ENCODE measurements at places on chromosomes 7 and 10.

DNA sequence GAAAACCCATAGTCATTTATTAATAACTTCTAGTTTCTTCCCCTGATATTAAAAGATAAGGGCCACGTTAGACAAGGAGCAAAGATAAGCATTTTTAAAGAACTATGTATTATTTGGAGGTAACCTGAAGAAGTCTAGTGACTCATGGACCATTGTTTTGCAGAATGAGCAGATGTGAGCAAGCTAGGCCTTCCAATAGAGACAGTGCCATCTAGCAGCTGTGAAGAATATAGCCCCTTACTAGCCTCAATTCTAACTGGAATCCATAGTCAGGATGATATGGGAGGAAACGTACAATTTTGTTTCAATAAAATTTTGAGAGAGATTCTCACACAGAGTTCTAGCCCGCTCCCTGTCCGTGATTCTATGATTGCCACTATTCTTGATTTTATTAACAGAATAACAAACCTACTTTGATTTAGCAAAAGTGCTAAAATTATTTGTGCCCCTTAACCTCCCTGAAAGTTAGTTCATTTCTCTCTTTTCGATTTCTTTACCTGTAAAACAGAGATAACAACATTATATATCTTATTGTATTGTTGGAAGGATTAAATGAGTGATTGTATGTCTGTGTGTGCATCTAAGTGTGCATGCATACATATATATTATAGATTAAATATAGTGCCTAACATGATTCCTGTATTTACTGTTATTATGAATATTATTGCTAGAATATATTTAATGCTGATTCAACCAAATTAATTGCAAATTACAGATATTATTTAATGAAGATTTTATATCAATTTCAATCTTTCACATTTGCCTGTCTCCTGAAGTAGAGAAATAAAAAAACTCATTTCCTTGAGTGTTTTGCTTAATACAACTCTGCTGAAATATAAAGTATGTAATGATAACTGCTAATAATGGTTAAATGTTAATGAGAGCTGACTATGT, 22.7 kb downstream of the FAM237B start:
- peak; percentile 2 for DNase-seq

DNA sequence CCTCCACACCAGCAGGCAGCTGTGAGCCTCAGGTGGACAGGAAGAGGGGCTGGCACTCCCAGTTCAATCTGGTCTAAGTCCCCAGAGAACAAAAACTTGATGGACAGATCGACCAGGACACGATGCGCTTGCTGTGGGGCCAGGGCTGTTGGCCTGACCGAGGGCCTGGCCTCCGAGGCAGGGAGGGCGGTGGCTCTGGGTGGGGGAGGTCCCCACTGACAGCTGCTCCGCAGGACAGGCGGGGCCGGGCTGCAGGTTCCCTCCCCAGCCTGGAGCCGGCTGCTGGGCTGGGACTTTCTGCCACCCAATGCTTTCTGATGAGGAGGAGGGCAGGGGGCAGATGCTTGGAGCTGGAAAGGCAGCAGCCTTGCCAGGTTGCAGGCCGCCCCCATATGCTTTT, 37.4 kb upstream of the ADGRA1 start:
- DNase-seq = no peak

DNA sequence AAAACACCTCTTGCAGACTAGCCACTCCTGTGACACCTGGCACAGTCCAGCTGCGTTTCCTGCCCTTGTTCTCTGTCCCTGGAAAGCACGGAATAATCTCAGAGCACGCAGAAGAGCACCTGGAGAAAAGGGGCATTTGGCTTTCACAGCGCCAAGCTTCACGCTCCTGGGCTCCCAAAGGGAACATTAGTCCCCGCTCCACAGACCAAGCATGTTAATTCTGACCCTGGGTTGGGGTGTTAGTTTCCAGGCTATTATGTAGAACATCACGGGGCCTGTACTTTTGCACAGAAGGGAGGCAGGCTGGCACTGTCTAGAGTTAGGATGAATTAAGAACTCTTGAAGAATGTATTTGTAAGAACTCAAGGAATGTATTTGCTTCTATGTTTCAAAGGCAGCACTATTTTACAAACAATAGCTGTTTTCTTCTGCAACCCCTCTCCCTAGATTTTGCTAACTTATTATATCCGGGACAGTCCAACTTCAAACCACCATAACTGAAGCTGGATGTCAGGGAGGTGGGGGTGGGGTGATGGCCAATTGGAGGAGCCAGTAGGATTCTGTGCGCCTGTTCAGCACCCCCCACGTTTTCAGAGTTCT, 62.2 kb upstream of the TRIM8 start:
- no peak for DNase-seq

- no peak for DNase-seq
Measured at GRCh38 chr10:116079355-116079754, 193.7 kb downstream of the GFRA1 start.

DNA sequence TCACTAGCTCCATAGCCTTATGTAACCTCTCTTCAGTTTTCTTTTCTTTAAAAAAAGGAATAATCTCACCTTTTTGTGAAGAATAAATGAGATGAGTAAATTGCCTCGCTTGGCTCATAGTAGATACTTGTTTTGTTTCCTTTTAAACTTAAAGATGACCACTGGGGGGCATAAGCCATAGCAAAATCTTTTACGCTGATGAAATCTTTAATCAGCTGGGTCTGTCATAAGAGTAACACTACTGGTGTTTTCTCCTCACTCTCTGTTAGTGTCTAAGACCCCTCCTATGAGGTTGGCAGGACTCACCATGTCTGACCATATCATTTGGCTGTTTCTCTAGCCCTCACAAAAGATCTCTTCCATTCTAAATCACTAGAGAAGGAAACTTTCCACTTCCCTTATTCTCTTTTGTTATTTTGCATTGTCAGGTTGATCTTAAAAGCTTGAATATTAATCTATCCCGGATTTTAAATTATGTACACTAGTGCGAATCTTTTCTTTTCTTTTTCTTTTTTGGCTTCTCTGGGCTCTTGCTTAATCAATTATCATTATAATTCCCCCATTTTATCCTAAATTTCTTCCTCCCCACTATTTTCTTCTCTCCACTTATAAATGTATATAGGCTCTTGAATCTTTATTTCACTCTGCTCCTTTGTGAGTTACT, 12.5 kb downstream of the STAG3 start:
- DNase-seq = peak; percentile 59
